ENCODE measurements at places on chromosomes 12 and 14.

DNA sequence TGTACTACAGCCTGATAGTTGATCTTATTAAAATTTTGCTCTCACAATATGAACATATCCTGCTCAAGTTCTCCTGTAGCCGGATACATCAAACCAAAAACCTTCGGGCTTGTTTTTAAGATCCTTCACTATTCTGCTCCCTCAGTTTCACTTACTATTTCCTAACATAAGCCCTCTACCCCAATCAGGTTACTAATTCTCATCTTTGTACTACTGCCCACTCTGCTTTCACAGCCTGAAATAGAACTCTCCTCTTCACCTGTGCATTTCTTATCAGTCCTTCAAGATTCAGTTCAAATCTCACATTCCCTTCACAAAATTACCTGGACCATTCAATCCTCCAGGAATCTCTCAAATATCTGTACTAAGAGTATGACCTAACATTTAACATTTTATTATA, 14.2 kb downstream of the PAWR start:
- no peak for DNase-seq

DNA sequence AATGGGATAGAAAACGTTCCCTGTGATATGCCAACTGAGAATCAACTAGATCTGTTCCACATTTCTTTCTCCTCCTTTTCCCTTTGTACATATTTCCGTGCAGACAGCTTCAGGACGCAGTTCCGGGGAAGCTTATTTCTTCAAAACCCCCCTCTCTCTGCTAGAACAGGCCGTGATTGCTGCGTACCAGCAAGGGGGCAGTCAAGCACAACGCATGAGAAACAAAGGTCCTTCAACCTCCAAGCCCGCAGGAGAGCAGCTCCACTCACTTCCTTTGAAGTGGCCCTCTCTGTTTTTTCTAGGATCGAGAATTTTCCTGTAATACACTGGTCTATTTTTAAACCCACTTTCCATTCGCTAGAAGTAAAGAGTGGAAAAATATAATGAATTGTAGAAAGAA, 80.8 kb downstream of the ZNF664 start:
- DNase-seq: no peak

GRCh38 chr12:64044191-64044590, 177.9 kb downstream of the KICS2 start:
- no peak for DNase-seq

DNA sequence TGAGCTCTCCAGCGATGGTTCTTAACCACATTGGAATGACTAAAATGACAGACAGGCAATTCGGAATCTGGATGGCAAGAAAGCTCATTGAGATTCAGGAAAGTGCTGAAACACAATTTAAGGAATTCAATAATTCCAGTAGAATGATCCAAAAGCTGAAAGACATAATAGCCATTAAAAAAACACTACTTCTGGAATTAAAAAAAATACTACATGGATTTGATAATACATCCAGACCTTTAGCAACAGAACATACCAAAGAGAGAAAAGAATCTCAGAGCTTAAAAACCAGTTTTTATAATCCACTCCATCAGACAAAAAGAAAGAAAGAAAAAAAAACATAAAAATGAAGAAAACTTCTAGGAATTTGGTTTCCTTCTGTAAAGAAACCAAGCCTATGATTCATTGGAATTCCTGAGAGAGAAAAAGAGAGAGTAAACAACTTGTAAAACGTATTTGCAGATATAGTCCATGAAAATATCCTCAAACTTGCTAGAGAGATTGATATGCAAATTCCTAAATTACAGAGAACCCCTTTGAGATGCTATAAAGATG, 52.8 kb downstream of the SLCO1B1 start:
- DNase-seq: no peak

DNA sequence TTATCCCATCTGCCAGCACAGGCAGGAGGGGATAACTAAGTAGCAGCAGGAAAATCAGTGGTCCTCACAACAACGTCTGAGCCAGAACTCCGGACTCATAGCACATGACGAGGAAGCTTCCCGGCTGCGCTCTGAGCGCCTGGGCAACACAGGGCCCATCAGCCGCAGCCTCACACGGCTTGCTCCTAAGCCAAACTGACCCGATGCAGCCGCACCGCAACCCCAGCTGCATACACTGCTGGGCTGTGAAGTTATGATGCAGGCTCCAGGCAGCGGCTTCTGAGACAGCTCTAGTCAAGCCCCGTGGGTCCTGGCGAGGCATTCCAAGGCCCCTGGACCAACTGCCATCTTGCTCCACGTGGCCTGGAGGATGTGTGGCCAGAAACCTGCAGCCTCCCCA, 28.1 kb downstream of the ZFYVE21 start:
- no peak for DNase-seq

GRCh38 chr12:52846356-52846970, 2.3 kb downstream of the KRT78 start:
- no peak for DNase-seq

- peak; percentile 72 for DNase-seq
Measured at GRCh38 chr12:67648521-67649260, at the start of gene DYRK2. Gene DYRK2, plus strand, starts transcription at chr12:67648745. Its CDS starts 389 bp downstream, at chr12:67649134.

DNA sequence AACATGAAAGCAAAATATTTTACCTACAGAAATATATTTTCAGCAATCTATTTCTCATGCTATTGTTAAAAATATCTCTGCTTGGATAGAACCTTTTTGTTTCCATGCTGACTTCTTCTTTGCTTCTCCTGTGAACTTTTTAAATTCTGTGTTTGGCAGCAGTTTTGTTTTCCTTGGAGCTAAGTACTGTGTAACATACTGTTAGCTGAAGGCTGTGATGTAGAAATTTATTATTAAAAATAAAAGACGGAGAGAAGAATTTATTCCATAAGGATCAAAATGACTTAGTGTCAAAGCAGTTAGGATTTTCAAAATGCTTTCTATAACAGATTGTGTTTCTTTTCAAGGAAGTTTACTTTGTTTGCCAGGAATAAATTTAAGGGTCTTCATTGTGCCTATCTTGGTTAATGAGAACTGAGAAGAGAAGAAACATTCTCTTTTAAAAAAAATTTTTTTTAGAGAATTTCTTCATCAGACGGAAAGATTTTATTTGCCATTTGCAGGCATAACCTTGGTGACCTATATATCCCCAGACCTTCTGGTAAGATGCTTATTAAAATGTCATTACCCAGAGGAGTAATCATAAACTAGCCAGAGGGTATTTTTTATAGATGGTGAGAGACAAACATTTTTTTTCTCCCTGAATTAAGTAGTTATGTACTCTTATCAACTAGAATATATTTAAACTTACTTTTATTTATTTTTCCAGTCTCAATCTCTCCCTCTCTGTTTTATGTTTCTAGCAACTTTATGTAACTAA, 147.1 kb upstream of the SLCO1C1 start:
- DNase-seq: no peak

- no peak for DNase-seq
Measured at GRCh38 chr12:22733756-22734155, 108.8 kb downstream of the ETNK1 start.

All from activated CD4-positive, alpha-beta T cell treated with anti-CD3 and anti-CD28 coated beads, Interleukin-2, amount 50 U/mL, for 4 hours (primary cell).